ENCODE measurements at places on chromosomes 2 and 18. TPM values are rescaled to one million over a fixed set of nuclear protein-coding genes. Genes with fewer than 3 reads are reported as not detected.

DNA sequence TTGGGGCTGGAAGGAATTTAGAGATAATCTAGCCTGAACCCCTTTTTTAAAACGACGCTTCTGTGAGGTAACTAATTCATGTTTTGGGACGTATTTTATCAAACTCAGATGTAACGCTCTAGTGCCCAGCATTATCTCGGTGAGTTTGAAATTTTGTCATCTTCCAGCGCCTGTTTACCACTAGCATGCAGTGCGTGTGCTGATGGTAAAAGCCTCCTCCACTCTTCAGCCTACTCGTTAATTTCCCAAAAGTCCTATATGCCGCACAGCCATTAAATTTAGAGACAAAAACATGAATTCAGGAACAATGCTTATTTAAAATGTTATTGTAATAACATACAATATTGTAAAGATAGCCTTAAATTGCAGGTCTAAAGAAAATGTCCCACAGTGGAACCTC lies 2.8 kb downstream of the ZCCHC2 start:
- no peak for DNase-seq

- no peak for DNase-seq
Observed at GRCh38 chr2:64950226-64951160, 38.7 kb upstream of the SLC1A4 start.

GRCh38 chr18:51724790-51725721 lies 527.6 kb upstream of the MEX3C start:
- DNase-seq: no peak

DNA sequence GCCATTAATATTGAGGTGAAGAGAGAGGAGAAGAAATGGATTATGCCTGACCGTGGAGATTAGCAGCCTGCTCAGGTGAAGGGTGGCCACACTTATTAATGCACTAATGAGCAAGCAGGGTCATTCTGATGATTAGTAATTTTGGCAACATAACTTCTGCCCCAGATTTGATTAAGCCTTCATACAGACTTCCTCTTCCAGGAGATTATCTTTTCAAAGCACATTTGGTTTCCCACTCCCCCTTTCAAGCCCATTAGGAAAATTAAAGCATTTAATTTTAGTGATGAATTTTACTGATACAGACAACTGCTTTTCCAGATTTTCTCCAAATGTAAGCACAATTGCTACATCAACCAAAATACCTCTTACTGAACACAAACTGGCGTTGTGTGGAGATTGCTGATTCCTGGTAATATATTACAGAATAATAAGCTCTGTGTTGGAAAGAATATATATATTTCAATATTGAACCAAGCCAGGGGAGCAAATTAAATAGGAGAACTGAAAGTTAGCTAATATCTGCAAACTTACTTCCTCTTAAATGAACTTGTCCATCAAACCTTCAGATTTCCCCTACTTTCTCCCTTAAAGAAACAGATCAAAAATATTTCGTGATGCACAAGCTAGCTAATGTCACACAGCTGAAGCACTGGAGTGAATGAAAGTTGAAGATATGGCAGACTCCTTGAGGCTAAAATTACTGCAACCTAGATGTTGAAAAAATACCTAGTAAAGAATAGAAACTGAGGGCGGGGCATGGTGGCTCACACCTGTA lies 140.8 kb downstream of the FAM210A start:
- DNase-seq: no peak

The PDE1A gene
- polyA plus RNA-seq: 3.6 TPM

GRCh38 chr18:37711766-37712505 lies 146.3 kb upstream of the CELF4 start:
- DNase-seq: no peak

DNA sequence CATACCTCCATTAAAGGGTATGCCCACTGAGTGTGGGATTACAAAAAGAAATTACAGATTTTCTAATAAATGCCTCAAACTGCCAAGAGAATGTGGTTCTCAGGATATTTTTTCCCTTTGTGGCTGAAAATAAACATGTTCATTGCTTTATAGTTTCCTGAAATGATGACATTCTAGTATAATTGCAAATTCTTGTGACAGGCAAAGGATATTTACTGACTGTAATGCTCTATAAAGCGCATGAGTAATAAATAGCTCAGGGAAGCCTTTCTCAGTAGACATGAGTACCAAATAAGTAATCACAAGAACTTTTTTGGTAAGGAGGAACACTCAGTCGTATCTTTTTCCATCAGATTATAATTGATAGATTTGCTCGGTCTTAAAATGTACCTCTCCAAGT lies 72.3 kb downstream of the FTCDNL1 start:
- no peak for DNase-seq

GRCh38 chr2:97005353-97005752 lies 19.0 kb upstream of the FAM178B start:
- no peak for DNase-seq

- DNase-seq: no peak
Observed at GRCh38 chr18:7438646-7439045, 128.5 kb upstream of the PTPRM start.

The MSH2 gene
- 4.3 TPM for polyA plus RNA-seq
